ENCODE measurements at places on chromosomes 7 and 10.

DNA sequence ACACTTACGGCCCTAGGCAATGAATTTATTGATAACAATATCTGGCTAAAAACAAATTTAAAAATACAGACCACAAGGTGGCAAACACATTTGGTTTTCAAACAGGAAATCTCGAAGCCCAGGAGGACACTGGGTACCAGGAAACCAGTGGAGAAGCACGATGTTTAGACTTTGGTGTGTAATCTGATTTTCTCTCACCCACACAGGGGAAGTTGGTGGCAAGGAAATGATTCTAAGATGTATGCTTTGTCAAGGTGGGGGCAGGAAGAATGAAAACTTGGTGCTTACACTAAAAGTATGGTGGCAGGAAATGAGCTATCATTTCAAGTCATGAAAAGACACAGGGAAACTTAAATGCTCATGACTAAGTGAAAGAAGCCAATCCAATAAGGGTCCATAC lies 113.2 kb upstream of the ANKRD1 start:
- DNase-seq = no peak

DNA sequence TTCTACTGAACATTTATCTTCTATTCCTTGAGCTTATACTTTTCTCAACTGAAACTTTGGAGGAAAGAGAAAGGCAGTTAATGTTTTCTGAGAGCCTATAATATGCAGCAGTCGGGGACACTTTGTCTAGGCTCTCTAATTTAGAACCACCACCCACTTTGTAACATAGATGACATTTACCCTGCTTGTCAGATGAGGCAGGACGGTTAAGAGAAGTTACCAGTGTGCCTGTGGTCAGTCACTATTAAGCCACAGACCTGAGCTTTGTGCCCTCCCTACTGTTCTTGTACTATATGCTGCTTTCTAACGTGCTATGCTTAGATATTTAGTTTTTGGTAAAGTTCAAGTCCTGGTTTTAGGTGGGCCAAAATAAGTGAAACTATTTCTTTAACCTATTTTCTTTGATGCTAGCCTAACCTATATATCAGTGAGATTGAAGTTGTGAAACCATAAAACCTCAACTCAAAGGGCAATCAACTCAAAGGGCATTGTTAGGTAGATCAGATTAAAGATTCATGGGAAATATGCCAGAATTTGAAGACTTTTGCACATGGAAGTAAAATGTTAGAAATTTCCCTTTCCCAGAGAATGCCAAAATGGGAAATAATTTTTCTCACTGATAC lies 156.5 kb upstream of the AGR3 start:
- DNase-seq = no peak

GRCh38 chr10:21490711-21491105 lies 34.8 kb downstream of the SKIDA1 start:
- no peak for DNase-seq

DNA sequence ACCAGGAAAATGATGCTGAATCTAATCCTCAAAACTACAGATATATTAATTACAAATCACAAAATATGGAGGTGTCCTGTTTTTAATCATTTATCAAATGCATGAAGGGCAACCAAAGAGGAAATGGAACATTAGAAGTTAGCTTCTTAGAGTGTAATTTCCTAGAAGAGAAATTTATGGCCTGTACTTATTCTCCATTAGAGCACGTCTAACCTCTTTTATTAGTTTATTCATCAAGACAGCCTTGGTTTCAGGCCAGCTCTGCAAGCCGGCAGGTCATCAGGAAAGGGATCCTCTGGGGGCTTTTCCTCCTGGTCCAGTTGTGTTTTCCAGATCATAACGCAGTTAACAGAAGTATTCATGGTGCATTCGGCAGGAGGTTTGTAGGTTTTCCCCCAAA lies 517.6 kb downstream of the KCNMA1 start:
- no peak for DNase-seq

- no peak for DNase-seq
Observed at GRCh38 chr7:68733219-68734153, 864.8 kb upstream of the AUTS2 start.

- DNase-seq = no peak
Observed at GRCh38 chr7:15750727-15751126, 64.2 kb upstream of the MEOX2 start.

DNA sequence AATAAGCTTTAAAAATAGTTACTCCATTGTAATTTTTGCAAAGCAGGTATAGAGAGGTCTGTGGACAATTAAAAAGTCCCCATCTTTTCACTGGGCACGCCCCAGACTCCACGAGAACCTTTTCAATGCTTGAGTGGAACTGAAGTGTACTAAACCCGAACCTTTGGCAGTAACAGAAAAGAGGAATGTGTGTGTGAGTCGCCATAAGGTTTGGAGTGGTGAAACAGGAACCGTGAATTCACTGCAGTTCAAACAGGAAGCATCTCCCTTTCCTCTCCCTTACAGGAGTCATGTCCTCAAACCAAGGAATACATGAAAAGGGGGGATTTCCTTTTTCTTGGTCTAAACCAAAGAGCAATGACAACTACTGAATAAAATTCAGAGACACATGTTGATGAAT lies 23.2 kb downstream of the NDUFB2 start:
- DNase-seq = no peak

DNA sequence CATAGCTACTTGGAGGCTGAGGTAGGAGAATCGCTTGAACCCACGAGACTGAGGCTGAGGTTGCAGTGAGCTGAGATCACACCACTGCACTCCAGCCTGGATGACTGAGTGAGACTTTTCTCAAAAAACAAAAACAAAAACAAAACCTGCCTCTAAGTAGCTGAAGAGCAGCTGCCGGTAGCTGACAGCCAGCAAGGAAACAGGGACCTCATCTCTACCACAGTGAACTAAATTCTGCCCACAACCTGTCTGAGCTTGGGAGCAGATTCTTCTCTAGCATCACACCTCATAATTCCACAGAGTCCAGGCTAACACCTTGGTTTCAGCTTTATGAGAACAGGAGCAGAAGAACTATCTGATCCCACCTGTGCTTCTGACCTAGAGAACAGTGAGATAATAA lies 246.2 kb downstream of the KCND2 start:
- no peak for DNase-seq

DNA sequence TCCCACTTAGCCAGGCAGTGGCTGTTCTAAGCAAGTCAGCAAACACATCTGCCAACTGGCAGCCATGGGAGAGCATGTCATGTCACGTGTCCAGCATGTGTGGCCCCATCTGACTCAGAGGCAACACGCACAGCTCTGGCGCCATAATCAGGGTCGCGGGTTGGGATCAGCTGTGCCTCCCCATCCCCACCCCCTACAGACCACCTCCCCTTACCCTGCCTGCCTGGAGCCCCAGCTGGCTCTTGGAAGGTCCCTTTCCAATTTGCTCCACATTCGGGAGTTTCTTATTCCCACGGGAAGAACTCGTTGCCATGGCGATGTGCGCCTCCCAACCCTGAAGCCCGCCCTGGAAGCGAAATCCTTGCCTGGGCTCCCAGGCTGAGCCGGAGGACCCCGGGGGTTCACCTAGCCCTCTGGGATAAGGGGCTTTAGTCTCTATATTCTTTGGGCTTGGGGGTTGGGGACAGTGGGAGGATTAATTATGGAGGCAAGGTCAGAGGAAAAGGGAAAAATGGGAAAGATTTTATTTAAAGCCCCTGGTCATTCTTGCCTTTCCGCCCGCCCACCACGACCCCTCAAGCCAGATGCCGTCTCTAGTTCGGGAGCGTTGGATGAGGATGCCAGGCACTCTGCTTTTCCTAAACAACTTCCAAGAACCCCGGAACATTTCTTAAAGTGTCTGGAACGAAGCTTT lies 283.7 kb downstream of the ZEB1 start:
- DNase-seq = peak; percentile 1

DNA sequence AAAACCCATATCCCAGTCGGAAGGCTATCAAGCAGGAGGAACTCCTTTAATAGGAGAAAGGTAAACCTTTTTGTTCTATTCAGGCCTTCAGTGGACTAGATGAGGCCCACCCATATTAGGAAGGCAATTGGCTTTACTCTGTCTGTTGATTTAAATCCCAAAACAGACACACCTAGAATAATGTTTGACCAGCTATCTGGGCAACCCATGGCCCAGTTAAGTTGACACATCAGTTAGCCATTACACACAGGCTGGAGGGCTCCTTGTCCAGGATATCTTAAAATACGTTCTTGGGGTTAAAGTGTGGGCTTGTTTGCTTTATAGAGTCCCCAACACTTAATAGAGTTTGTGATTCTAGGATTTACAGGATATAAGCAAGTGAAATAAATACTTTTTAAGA lies 339.0 kb upstream of the PRKCQ start:
- no peak for DNase-seq

DNA sequence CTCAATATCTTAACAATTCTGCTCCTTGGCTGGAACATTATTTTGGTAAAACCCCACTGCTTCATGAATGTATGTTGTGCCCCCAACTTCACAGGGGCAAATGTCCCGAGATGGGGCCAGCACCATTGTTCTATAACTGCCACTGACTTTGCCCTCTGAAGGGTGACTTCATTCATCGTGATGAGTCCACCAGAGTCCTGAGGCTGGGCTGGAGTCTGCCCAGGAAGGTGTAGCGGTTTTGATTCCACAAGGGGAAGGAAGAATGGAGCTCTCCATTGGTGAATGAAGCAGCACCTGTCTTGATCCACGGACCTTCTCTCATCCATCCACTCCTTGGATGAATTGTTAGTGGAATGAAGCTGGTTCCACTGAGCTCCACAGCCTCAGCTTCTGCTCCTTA lies 18.4 kb downstream of the AKR1B1 start:
- no peak for DNase-seq

GRCh38 chr7:26443006-26443405 lies 151.3 kb downstream of the SNX10 start:
- DNase-seq = no peak

GRCh38 chr7:127736511-127736910 lies 84.5 kb downstream of the SND1 start:
- DNase-seq = no peak

- no peak for DNase-seq
Observed at GRCh38 chr7:84629640-84630318, 435.2 kb upstream of the SEMA3A start.

DNA sequence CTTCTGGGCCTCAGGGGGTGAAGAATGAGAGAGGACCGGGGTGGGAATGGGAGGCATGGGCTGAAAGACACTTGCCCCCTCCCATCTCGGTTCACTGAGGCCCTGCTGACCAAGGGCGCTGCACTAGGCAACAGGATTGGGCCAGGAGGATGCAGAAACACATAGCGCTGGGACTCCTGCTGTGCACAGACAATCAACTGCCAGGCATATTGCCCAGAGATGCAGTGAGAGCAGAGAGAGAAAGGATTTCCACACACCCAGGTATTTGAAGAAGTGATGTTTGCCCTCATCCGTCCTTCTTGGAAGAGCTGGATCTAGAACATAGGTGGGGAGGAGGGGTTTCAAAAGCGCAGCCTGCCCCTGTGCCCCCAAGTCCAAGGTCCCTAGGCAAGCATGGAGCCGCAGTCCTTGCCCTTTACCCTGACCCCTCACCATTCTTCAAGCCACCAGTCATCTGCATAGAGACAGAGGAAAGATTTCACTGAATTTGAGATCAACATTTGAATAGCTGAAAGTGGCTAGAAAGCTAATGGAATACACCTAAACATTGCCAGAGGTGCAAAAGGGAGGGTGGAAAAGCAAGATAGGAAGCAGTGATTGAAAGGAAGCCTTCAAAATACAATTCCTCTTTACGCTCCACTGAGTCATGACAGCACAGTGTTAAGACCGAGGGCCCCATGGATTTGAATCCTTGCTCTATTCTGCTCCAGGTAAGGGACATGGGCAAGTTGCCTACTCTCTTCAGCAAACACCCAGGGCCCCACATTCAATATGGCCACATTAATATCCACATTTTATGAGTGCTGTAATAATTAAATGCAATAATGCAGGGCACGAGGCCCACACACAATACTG lies 44.2 kb upstream of the TNS3 start:
- DNase-seq = no peak

GRCh38 chr10:17109475-17110207 lies 20.0 kb downstream of the CUBN start:
- no peak for DNase-seq

DNA sequence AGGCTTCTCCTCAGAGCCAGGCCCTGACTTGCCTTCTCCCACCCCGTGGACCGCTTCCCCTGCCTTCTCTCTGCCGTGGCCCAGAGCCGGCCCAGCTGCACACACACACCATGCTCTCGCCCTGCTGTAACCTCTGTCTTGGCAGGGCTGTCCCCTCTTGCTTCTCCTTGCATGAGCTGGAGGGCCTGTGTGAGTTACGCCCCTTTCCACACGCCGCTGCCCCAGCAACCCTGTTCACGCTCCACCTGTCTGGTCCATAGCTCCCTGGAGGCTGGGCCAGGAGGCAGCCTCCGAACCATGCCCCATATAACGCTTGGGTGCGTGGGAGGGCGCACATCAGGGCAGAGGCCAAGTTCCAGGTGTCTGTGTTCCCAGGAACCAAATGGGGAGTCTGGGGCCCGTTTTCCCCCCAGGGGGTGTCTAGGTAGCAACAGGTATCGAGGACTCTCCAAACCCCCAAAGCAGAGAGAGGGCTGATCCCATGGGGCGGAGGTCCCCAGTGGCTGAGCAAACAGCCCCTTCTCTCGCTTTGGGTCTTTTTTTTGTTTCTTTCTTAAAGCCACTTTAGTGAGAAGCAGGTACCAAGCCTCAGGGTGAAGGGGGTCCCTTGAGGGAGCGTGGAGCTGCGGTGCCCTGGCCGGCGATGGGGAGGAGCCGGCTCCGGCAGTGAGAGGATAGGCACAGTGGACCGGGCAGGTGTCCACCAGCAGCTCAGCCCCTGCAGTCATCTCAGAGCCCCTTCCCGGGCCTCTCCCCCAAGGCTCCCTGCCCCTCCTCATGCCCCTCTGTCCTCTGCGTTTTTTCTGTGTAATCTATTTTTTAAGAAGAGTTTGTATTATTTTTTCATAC lies 38.0 kb downstream of the LIMK1 start:
- DNase-seq = no peak

GRCh38 chr10:30637881-30638467 lies 8.4 kb upstream of the LYZL2 start:
- DNase-seq = no peak

GRCh38 chr7:47516985-47517600 lies 64.8 kb downstream of the TNS3 start:
- no peak for DNase-seq

- DNase-seq = no peak
Observed at GRCh38 chr10:20742737-20743541, 154.2 kb downstream of the NEBL start.

DNA sequence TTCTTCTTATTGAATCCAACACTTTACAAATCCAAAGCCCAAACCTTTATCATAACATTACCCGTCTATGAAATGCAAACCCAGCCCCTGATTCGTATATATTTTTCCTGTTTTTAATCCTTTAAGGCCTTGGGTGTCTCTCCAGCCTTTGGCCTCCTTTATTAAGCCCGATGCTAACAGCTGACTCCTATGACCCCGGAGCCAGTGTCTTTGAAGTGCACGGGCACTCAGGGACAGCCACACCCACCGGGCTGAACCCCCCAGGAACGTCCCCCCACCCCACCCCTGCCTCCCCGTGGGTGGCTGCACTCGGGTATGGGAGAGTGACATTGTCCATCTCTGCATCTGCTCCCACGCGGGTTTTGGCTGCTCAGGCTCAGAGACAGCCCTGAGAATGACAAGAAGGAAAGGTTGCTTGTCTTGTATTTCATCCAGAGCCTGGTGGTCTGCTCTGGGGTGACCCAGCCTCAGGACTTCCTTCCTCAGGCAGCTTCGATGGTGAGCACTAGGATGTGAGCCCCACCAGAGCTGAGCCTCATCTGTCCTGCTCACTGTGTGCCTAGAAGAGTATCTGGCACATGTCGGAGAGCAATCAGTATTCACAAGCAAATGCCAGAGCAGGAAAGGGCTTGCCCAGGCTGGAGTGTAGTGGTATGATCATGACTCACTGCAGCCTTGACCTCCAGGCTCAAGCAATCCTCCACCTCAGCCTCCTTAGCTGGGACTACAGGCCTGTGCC lies 210.4 kb downstream of the SKIDA1 start:
- DNase-seq = no peak
